ENCODE measurements at places on chromosomes 12 and 14.

GRCh38 chr12:80625901-80626300 lies 81.5 kb upstream of the MYF6 start:
- DNase-seq, result peak; percentile 97

GRCh38 chr14:71692496-71692895 lies 239.7 kb upstream of the RGS6 start:
- DNase-seq, result peak; percentile 56

GRCh38 chr12:77372026-77372425 lies 306.7 kb upstream of the E2F7 start:
- DNase-seq, result no peak

DNA sequence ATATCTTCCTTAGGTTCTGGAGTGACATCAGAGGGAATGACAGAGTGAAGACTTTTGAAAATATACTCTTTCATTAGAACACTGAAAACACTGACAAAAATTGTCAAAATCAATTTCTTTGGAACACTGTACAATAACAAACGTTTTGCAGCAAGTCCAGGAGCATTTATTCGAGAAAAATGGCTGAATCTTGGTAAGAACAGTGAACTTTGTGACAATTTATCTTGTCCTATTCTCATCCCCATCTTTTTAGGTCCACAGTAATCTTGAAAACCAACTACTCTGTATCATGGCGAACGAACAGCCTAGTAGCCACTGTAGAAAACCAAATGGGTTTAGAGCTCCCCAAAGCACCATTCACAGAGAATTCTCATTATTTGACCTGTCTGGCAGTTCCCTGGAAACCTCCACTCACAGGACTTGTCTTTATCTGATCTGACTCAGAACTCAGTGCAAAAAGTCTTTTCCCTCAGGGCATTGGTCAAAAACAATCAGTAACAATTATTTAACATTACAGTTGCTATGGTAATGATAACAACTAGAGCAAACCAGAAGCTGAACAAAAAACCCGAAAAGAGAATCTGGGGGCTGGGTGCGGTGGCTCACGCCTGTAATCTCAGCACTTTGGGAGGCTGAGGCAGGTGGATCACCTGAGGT lies 20.3 kb upstream of the PPP2R5E start:
- DNase-seq, result no peak

GRCh38 chr12:91111366-91112325 lies at the start of gene LUM:
TSS of gene LUM (minus strand) at chr12:91111494. CDS start at chr12:91108979, 2,515 bp downstream.
- DNase-seq, result peak; percentile 56

- DNase-seq, result no peak
Measured at GRCh38 chr12:109163167-109163566, 46.8 kb downstream of the ACACB start.

- peak; percentile 62 for DNase-seq
Measured at GRCh38 chr14:104135121-104135903, 3.1 kb upstream of the KIF26A start.

DNA sequence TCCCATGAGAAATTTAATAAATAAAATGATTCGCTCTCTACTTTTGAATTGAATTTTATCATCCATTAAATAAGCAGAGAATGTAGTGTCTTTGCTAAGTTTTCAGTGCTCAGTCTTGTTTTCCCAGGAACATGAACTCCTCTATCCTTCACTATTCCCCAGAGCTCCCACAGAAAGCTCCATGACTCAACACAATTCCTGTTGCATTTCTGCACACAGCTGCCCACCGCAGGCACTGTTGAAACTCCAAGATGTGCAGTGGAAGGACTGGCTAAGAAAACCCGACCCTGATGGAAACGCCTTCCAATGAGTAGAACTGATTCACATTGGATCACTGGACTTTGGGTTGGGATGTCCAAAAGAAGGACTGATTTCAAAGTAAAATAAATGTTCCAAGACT lies 202.4 kb upstream of the AMIGO2 start:
- DNase-seq, result no peak
